T-helper 1 cell (primary cell): ENCODE measurements at places on chromosomes 16 and 17.

DNA sequence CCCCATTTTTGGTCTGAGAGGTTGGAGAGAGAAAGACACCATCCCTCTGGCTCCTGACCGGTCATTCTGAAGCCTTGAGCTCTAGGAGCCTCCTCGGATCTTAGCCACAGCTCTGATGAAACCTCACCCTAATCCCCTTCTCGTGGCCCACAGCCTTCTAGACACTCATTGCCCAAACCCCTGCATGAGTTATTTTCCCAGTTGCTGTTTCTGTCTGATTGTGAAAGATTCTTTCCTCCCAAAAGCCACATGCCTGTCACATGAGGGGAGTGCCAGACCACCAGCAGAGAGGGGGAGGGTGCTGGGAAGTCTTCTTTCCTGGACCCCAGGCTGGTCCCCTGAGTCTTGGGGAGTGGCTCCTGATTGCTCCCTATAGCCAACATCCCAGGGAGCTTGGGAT is 17.6 kb upstream of the ABR start:
- no peak for DNase-seq

DNA sequence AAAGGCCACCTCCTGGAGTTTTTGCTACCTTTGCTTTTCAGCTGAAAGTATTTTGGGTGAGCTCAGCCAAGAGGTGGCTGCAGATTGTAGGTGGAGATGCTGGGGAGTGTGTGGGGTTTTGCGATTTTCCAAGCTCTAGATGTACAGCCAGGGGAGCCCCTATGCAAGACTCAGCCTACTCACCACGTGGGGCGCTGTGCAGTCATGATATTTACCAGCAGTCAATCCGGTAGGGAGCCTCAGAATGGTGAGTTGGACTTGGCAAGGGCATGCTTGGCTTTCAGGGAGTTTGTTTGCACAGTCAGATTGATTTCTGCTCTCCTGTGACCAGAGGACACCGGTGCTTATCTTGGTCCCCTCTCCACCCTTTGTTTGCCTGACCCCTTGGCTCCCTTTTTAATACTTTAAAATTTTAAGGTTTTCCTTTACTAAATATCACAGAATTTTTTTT is 175.3 kb downstream of the UTP18 start:
- DNase-seq, result peak; percentile 29

DNA sequence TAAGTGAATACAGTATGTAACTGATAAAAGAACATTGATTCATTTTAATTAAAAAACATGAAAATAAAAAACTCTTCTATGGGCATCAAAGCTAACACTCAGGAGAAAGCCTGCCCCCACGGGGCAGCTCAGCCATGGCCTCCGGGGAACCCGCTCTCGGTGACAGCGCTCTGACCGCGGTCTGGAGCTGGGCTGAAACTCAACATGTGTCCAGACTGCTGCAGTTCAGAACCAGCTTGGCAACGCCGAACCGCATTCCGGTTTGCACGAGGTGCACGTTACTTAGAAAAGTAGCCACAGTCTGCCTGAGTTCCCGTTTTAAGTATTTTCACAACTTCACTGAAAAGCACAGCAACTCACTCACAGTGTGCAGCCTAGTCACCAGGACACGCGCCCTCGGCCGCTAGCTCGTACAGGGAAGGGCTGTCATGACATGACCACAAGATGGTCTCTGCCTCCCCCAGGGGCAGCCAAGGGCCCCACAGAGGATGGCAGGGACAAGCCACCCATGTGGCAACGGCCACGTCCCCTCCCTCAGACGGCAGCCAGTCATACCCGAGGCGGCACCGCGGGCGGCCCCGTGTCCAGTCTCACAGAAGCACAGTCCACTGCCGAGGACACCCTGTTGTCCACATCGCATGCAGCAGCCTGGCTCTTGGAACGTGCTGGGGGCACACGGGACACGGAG is 77.1 kb upstream of the METRNL start:
- DNase-seq, result no peak

DNA sequence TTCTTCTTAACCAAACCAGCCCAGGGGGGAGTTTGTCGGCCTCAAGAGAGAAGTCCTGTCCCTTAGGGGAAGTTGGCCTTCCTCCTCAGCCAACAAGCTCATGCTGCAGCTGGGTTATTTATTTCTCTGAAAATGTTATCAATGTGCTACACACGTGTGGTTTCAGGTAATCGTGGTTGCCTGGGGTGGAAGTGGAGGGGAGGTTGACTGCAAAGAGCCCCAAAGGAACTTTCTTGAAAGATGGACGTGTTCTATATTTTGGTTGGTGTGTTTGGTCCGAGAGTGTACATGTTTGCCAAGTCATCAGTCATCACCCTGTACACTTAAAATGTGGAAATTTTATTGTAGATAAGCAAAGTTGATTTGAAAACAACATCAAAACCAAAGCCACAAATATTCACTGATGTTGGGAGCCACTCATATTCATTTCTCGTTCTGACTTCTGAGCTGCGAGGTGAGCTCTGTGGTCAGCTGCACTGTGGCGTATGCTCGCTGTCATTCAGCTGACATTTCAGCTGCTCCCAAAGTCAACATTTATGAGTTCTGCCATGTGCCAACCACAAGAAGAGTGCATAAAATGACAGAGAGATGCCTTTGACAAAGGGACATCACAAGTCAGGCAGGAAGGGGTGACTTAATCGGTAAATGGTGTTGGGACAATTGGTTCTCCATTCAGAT is 26.5 kb upstream of the ADGRG1 start:
- no peak for DNase-seq

- no peak for DNase-seq
These were observed 163.6 kb upstream of the C17orf78 start for GRCh38 chr17:37212179-37212578.

DNA sequence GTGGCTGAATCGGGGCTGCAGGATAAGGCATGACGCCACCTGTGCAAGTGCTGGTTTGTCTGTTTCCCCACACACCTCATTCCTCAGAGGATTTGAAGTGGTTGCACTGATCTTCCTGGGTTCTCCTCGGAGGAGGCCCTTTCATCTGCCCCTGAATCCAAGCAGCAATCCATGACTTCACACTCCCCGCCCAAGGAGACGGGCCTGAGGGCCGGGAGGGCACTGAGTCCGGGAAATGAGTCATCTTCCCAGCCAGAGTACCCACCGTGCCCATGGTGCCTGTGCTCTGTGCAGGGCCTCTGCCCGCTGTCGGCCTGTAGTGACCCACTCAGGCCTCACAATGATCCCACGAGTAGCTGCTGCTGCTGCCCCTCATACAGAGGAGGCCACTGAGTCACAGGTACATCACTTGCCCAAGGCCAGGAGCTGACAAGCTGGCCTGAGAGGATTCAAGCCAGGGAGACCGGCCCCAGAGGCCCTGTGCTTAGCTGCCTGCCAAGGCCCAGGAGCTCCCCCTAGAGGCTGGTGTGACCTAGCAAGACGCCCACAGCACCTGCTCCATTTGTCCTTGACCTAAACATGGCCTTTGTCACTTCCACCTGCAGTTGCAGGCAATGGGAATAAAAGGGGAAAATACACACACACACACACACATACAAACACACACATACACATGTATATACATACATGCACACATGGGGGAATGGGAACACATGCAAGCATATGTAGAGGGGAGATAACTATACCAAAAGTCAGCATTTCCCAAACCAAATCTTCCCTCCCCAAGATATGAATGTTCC is 240.0 kb downstream of the C16orf95 start:
- DNase-seq, result peak; percentile 38

DNA sequence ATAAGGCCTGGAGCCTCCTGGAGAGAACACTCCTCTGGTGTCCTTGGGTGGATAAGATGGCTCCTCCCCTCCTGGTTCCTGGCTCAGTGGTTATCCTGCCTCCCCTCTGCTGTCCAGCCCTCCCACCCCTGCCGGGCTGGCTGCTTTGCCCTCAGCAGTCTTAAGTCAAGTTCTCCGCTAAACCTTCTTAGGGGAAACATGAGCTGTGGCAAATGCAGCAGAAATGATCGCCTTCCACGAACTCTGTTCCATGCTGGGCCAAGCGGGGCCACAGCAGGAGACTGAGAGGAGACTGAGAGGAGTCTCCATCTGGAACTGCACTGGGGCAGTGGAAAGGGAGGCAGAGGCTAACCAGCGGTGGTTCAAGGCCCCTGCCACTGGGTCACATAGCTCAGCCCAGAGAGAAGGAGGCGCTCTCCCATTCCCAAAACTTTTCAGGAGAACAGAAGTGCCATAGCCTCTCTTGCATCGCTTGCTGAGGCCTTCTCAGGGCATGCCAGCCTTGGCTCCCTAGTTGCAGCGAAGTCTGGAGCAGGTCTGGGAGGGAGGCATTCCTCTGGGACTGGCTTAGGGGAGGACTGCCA is 26.9 kb downstream of the TNS4 start:
- no peak for DNase-seq

- DNase-seq, result no peak
These were observed 13.6 kb upstream of the OGFOD3 start for GRCh38 chr17:82432017-82432416.
